Fibroblast of skin of left quadriceps (primary cell): ENCODE measurements at places on chromosomes 1 and 21.

- DNase-seq, result no peak
Measured at GRCh38 chr1:9691108-9691445, 39.5 kb downstream of the PIK3CD start.

DNA sequence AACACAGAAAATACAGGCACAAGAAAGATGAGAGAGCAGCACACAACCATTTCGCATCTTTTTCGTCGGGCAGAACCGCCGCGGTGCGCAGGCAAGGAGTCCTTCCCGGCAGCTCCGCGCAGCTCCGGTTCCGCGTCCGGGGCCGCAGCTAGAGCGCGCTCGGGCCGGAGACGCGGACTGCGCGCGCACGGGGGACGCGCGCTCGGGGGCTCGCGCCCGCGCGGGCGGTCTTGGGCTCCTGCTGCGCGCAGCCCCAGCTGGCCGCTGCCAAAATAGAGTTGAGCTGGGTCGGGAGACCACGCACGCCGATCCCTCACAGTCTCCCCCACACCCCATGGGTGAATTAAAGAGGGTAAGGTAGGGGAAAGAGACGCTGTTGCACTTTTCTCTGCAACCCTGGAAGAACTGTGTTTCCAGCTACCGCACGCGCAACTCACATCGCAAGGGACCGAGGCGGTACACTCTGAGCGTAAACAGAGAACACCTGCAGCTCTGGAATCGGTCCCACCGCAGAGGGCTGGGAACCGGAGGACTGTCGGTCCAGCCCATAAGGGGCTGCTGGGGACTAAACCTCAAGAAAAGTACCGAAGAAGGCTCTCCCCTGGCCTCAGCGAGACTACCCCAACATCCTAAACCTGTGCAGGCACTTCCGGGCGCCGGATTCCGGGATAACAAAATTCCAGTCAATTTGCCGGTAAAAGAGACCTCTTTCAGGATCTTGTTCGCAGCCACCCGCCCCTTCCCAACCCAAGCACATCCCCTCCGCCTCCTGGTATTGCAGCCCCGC, 1.7 kb downstream of the NR5A2 start:
- no peak for DNase-seq

GRCh38 chr1:228274452-228275178, 66.8 kb downstream of the OBSCN start:
- no peak for DNase-seq

GRCh38 chr1:169005776-169006175, 100.7 kb upstream of the ATP1B1 start:
- DNase-seq, result no peak

DNA sequence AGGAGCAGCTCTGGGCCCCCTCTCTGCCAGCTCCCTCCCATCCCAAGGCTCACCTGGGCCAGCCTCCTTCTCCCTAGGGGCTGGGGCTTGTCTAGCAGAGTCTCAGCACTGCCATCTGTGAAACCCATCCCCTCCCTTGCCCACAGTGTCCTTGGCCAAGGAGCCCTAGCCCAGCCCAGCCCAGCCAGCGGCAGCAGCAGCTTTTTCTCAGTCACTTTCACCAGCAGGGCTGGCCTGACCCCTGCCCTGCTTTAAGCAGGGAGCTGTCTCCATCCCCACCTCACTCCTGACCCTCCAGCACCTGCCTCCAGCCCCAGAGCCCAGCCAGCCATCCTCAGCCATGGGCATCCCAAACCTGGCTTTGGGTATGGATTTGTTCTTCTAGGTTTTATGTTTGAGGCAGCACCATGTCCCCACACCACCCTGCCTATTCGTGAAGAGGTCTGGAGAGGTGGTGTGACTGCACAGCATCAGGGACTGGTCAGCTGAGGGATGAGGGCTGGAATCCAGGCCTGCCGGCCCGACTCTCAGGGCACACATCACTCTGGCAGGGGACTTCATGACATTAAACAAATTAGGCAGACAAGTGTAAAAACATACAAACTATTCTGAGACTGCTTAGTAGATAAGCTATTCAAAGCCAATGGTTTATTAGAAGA, 36.1 kb upstream of the ABCG1 start:
- DNase-seq, result no peak

DNA sequence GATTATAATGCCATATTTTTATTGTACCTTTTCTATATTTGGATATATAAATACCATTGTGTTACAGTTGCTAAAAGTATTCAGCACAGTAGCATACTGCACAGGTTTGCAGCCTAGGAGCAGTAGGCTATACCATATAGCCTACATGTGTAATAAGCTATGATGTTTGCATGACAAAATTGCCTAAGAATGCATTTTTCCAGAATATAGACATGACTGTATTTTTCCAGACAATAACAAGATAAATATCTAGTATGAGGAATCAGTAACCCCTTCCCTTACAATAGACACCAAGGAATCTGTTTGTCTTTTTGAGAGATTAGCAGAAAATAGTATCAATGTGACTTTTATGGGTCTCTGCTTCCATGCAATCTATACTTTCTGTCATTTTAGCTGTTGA, 228.6 kb downstream of the GRIK1 start:
- DNase-seq, result no peak

- no peak for DNase-seq
Measured at GRCh38 chr1:53598966-53599365, 139.8 kb downstream of the DMRTB1 start.

- DNase-seq, result no peak
Measured at GRCh38 chr1:153946622-153947241, at the start of gene DENND4B. DENND4B (minus strand) TSS chr1:153946718; CDS start chr1:153944374, 2,344 bp downstream.

- DNase-seq, result no peak
Measured at GRCh38 chr1:246565751-246566127, 322 bp downstream of the TFB2M start.

- DNase-seq, result peak; percentile 17
Measured at GRCh38 chr1:214102907-214103306, 115.1 kb downstream of the PROX1 start.

DNA sequence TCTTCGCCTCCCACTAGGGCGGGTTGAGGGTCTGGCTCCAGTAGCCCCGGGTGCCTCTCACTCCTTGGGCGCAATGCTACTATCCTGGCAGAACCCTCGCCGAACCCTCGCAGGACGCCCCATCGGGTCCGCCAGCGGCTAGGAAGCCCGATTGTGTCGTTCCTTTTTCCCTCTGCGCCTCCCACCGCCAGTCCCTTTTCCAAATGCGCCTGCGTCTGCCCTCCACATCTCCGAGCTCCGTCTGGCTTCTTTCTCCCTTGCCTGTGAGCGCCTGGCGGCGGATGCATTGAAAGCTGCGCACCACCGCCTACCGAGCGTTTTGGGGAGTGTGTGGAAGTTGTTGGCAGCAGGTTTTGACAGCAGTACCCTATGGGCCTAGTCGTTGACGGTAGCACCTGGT, 1.0 kb upstream of the DIRAS3 start:
- DNase-seq, result no peak

GRCh38 chr1:162175379-162176081, 106.0 kb downstream of the NOS1AP start:
- DNase-seq, result no peak

DNA sequence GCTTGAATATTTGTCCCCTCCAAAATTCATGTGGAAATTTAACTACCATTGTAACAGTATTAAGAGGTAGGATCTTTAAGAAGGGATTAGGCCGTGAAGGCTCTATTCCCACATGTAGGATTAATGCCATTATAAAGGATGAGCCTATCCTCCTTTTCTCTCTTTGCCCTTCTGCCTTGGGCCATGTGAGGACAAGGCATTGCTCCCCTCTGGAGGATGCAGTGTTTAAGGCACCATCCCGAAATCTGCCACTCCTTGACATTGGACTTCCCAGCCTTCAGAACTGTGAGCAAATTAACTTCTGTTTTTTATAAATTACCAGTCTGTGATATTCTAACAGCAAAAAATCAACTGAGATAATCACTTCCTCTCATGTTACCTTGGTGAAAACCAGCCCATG, 124.4 kb downstream of the TOMM20 start:
- DNase-seq, result no peak

GRCh38 chr21:26719750-26720149, 125.5 kb downstream of the ADAMTS1 start:
- DNase-seq, result no peak

- DNase-seq, result no peak
Measured at GRCh38 chr21:45488931-45489721, 53.1 kb downstream of the SLC19A1 start.

- no peak for DNase-seq
Measured at GRCh38 chr21:31780944-31781343, 49.0 kb upstream of the SCAF4 start.

DNA sequence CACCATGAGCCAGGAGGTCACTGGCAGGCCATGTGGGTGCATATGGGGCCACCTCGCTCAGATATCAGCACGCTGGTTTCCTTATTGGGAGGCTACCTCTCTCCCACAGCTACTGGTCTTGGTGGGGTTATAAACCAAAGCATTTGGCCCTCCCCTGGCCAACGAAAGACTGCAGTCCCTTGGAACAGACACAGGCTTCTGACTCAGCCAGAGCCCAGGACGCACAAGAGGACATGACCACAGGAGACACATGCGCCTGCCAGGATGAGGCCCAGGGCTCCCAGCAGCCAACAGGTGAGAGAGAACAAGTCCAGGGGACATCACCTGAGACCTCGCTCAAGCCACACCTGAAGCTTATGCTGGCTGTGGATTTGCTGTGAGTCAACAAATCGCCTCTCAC, 13.8 kb downstream of the NPHP4 start:
- no peak for DNase-seq

GRCh38 chr1:109977657-109978378, 6.7 kb upstream of the AHCYL1 start:
- no peak for DNase-seq

DNA sequence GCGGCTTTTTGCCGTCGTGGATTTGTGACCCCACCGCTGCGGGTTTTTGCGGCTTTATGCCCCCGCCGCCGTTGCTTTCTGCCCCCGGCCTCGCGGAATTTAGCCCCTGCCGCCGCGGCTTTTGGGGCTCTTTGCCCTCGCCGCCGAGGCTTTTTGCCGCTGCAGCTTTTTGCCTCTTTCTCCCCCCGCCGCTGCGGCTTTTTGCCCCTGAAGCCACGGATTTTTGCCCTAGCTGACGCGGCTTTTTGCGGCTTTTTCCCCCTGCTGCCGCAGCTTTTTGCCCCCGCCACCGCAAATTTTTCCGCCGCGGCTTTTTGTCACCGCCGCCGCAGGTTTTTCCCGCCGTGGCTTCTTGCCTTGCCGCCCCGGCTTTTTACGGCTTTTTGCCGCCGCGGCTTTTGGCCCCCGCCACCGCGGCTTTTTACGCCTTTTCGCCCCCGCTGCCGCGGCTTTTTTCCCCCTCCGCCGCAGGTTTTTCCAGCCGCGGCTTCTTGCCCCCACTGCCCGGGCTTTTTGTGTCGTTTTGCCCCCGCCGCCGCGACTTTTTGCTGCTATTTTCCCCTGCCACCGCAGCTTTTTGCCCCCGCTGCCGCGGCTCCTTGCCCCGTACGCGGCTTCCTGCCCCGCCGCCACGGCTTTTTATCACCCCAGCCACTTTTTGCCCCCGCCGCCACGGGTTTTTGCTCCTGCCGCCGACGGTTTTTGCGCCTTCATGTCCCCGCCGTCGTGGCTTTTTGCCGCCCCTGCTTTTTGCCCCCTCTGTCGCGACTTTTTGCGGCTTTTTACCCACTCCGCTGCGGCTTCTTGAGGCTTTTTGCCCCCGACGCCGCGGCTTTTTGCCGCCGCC, 3933.6 kb downstream of the SRGAP2C start:
- no peak for DNase-seq

- DNase-seq, result no peak
Measured at GRCh38 chr1:85062425-85063026, 14.2 kb upstream of the MCOLN3 start.

GRCh38 chr1:31038360-31038759, 27.2 kb downstream of the PUM1 start:
- peak; percentile 9 for DNase-seq

DNA sequence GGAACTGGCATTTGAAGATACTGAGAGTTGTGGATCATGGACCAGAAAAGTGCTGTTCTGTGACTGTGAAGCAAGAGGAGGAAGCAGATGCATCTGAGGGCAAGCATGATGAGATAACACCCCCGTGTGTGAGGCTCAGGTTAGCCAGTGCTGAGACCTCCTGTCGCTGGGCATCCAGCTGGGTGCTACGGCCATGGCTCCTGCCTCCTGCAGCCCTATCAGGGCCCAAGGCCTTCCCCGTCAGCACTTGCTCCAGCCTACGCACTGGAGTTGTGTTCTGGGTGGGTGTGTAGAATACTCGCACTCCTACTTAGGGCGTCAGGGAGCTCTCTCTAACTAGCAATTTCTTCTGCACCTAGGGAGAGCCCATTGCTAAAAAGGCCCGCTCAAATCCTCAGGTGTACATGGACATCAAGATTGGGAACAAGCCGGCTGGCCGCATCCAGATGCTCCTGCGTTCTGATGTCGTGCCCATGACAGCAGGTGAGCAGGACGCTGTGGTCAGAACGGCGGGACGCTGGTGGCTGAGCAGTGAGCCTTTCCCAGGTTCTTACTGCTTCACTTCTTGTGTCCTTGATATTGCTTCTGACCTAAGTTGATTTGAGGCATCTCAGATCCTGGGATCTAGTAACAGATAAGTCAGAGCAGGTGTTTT, 6.5 kb downstream of the PPIE start:
- DNase-seq, result no peak

- DNase-seq, result no peak
Measured at GRCh38 chr1:162912061-162912667, 51.2 kb upstream of the CCDC190 start.

- no peak for DNase-seq
Measured at GRCh38 chr21:34197561-34197960, 124.2 kb downstream of the MRPS6 start.

GRCh38 chr21:42351626-42352440, 1.0 kb upstream of the TFF2 start:
- DNase-seq, result no peak

DNA sequence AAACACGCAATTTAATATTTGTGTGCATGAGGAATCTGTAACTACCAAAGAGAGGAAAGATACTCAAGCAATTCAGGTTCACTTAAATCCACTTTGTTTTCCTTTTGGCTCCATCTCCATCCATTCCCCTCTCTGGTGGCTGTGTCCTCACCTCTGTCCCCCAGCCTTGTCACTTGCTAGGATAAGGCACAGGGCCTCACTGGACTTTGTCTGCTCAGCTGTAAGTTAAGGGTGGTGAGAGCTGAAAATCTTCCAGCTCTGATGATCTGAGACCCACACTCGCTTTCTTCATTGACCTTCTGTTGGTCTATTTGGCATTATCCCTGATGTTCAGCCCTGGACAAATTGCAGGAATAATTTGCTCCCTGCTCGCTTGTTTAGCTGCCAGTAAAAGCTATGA, 56.5 kb downstream of the RHOU start:
- DNase-seq, result no peak

GRCh38 chr1:193406901-193407300, 220.5 kb upstream of the B3GALT2 start:
- peak; percentile 41 for DNase-seq

- DNase-seq, result no peak
Measured at GRCh38 chr1:159800177-159800930, 1.8 kb upstream of the FCRL6 start.

GRCh38 chr1:77428068-77428467, 146.2 kb downstream of the AK5 start:
- DNase-seq, result no peak

- DNase-seq, result no peak
Measured at GRCh38 chr1:204483791-204484190, 10.8 kb downstream of the PIK3C2B start.

GRCh38 chr1:162682013-162682419, 49.8 kb downstream of the DDR2 start:
- DNase-seq, result no peak
